ENCODE measurements at places on chromosomes 2 and 18.

DNA sequence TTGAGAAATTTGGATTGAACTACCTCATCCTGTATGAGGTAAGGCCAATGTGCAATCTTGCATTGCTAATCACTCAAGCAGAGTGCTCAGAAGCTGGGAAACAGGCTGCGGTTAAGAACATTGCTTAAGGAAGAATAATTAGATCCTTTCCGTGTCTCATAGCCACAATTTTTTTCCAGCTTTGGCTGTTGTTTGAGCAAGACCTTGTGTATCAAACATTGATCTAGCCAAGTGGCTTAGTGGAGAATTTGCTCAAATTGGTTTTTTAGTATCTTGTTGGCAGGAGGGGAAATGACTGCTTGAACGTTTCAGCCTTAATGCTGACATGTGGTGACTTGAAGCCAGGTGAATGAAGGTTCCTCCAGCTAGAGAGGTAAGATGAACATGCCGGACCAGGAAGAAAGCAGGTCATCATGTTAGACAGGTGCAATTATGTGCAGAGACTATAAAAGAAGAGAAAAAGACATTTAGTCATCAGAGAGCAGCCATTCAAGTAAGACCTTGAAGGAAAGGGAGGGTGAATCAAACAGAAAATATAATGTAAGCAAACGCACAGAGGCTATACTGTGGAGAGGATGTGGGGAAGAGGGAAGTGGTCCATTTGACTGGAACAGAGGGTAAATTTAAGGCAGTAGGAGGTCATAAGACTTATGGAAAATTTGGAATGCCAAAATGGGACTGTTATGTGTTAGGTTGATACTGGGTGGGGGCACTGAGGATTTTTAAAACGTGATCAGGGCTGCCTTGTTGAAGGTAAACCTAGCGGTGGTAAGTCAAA lies 98.9 kb upstream of the CYP1B1 start:
- no peak for DNase-seq

GRCh38 chr2:85920810-85921545 lies 32.2 kb upstream of the ST3GAL5 start:
- no peak for DNase-seq

GRCh38 chr18:36843784-36844183 lies 14.9 kb downstream of the KIAA1328 start:
- DNase-seq: no peak

DNA sequence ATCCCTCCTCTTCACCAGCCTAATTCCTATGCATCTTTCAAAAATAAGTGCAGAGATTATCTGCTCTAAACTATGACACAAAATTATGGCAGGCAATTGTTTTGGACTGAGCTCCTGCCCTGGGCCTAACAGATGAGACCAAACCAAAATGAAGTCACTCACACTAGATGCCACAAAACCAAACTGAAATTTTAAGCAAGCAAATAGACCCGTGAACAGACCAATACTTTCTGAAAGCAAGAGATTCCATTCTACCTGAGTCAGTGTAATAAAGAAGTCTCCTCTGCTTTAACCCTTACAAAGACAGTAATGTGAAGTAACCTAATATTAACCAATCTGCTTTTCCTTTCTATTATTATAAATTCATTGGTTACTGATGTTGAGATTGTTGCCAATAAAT lies 84.3 kb downstream of the RIT2 start:
- DNase-seq: no peak

GRCh38 chr18:77078690-77079070 lies 53.9 kb downstream of the MBP start:
- no peak for DNase-seq

DNA sequence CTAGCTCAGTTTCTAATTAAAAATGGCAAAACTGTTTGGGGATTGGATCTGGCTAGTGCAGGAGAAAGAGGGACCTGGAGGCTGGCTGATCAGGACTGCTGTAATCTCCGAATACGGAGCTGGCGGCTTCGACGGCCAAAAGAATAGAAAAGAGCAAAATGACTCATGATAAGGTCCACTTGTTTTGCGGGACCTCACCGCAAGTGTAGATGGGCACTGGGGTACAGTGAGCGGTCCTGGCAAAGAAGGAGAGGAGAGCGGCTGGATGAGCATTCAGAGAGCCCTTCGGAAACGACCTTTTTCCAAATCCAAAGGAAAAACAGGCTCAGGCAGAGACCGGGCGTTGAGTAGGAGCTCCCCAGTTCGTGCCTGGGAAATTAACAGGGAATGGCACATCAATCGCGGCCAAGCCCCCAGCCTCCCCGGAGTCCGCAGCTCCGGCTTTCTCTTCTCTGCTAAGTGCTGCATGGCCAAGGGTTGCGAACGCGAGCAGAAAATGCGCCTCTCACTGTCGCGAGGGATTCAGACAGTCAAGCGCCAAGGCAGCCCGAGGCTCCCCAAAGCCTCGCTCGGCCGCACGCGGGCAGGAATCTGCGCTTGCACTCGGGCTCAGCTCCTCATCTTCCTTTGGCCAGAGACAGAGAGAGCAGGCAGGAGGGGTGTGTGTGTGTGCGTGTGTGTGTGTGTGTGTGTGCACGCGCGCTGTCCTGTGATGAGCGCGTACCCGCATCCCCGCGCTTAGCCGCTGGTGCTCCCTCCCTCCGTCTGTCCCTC lies 1.8 kb downstream of the DCC start:
- no peak for DNase-seq

Measured in CD4-positive, alpha-beta T cell treated with Interleukin-15 for 1 hour (primary cell).